Coronary artery (tissue), 2 donors: ENCODE measurements at places on chromosomes 1 and 21.

- DNase-seq: no peak
Observed at GRCh38 chr1:209367061-209367772, 216.3 kb upstream of the CAMK1G start.

DNA sequence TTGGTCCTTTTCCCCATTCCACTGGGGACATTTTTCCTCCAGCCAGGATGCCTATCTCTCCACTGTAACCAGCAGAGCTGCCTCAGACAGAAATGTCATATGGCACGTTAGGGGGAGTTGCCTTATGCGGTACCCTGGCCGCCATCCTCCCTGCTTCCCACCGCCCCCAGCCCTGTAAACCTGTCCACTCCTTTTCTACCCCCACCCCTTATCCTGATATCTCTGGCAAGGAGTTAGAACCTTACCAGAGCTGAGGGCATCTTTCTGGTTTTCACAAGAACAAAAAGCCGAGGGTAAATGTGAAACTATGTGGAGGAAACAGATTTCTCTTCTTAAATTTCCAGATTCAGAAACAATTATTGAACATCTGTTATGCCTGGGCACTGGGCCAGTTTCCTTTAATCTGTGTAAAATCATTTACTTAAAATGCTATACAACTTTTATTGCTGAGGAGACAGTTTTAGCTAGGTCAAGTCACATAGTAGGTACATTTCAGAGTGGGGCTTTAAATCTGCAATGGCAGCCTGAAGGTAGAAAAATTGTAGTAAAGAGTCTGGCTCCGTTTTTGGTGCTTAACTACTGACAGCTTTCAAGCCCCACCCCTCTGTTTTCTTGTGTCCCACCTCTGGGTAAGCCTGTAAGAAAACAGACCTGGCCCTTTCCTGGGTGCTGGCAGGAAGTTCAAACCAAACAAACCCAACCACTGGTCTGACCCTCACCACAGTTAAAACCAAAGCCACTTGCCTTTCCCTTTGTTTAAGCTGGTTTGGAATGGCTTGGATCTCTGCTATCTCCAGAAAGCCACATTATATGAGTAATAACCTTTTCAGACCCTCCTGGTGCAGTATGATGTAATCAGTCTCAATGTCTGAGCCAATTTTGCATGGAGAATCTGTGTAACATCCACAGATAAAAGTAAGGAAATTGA, 319.0 kb downstream of the HHAT start:
- no peak for DNase-seq

DNA sequence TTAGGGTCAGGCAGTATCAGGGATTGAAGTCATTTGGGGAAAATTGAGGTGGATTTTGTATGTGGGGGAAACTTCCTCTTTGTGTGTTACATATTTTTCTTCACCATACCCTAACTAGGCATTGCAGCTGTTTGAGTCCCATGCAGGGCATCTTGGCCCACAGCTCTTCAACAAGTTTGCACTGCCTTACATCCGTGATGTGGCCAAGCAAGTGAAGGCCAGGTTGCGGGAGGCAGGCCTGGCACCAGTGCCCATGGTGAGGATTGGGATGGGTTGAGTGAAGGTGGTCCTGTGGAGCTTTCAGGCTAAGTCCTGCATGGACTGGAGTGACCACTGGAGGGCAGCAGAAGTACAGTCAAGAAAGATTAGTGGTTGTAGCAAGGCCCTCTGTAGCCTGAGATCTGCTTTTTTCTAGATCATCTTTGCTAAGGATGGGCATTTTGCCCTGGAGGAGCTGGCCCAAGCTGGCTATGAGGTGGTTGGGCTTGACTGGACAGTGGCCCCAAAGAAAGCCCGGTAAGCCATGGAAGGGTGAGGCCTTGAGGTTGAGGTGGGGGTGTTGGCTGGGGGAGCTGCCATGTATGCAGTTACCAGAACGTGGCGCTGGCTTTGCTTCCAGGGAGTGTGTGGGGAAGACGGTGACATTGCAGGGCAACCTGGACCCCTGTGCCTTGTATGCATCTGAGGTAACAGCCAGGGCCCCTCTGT, 2.4 kb downstream of the UROD start:
- DNase-seq: no peak

- DNase-seq: peak; percentile 8
Observed at GRCh38 chr1:224594851-224595250, 21.3 kb upstream of the CNIH3 start.

GRCh38 chr1:52141513-52142219, at the start of gene ZFYVE9:
Gene ZFYVE9 (plus strand): TSS chr1:52142089. CDS start chr1:52233207, 91,118 bp downstream.
- peak; percentile 75 for DNase-seq

DNA sequence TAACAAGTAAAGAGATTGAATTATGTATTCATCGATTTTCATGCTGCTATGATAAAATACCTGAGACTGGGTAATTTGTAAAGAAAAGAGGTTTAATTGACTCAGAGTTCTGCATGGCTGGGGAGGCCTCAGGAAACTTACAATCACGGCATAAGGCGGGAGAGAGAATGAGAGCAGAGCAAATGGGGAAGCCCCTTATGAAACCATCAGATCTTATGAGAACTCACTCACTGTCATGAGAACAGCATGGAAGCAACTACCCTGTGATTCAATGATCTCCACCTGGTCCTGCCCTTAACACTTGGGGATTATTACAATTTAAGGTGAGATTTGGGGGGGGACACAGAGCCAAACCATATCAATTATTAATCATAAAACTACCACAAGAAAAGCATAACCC, 3.3 kb upstream of the GBP3 start:
- DNase-seq: no peak

DNA sequence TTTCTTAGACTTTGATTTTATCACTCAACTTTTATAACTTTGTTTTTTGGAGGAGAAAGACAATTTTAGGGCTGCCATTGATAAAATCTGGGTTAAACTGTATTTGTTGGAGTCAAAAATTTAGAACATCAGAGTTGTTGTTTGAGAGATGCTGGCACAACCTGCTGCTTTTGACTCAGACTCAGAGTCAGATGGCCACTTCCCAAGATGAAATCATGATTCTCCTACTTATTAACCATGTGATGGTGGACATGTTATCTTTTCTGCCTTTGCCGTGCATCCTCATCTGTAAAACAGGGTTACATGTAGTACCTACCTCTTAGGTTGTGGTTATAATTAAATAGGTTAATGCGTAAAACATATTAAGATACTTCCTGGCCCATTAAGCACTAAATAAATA, 71.2 kb downstream of the PLA2G4A start:
- no peak for DNase-seq
